Large intestine (tissue), 12 donors: ENCODE measurements at places on chromosomes 1 and 21. TPM values are rescaled to one million over a fixed set of nuclear protein-coding genes. Genes with fewer than 3 reads are reported as not detected.

GRCh38 chr1:24966121-24966723 lies 36.1 kb upstream of the RUNX3 start:
- DNase-seq = no peak

The ACTN2 gene
- 3.1 TPM for polyA plus RNA-seq

GRCh38 chr1:38217316-38217715 lies 170.7 kb upstream of the POU3F1 start:
- no peak for DNase-seq

DNA sequence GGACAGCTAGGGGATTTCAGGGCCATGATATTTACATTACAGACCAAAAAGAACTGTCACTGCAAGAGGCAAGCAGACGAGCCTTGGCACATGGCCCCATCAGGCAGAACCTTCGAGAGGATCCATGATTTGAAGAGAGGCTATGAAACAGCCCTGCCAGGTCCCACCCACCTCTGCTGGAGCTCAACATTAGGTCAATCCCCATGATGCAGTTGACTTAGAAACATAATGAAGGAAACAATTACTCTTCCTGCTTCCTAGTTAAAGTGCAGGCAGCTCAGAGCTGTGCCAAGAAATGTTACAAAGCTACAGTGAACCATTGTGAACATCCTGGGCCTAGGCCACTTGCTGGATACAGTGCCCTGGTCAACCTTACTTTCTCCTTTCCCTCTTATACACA lies 41.7 kb upstream of the PTCH2 start:
- DNase-seq = peak; percentile 9

DNA sequence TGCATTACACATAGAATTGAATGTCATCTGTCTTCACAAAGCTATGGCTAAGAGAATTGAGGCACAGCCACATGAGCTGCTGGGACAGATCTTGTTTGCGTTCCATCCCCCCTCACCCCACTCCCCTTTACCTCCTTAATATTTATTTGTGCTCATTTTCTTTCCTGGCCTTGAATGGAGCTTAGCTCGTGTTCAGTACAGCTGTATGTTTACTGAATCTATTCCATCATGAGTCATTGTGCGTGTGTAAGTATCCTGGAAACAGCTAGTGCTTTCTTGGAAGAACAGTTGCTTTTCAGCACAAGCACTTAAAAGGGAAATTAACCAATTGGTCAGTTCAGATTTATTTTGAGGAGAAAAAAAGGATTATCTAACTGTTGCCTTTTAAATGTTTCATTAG lies 14.7 kb downstream of the PROX1 start:
- peak; percentile 38 for DNase-seq

DNA sequence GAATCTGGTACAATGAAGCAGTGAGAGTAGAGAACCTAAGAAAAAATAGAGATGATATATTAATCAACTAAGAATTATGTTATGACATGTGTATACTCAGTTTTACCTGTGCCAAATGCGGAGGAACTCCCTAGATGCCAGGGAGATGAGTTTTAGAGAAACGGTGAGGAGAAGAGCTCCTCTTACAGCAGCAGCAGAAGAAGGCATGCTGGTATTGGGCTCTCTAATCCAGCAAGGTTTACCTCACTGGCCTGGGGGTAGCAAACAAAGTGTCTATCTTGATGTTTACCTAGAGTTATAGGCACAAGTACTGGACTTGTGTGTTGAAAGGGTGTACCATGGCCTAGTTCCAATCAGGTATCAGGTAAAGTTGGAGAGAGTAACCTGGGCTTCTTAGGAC lies 28.9 kb upstream of the DEPDC1 start:
- no peak for DNase-seq

GRCh38 chr1:83024251-83024767 lies 974.6 kb downstream of the TTLL7 start:
- DNase-seq = no peak

DNA sequence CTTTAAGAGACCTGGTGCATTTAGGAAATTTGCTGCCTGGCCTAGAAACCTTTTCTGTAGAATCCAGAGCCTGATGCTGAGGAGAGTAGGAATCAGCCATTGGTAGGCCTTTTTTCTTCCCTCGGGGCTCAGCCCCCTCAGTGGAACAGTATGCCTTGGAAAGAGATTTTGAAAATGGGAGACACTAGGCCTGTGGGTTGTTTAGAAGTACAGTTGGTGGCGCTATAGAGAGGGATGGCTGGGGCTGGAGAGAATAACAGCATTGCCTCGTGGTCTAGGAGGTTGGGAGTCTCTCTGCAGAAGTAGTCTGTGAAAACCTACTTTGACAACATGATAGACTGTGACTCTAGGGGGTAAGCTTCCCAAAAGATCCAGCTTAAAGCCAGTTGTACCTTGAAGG lies 8.2 kb downstream of the KIF2C start:
- DNase-seq = no peak

GRCh38 chr1:23718482-23718881 lies 24.8 kb upstream of the ELOA start:
- DNase-seq = no peak

DNA sequence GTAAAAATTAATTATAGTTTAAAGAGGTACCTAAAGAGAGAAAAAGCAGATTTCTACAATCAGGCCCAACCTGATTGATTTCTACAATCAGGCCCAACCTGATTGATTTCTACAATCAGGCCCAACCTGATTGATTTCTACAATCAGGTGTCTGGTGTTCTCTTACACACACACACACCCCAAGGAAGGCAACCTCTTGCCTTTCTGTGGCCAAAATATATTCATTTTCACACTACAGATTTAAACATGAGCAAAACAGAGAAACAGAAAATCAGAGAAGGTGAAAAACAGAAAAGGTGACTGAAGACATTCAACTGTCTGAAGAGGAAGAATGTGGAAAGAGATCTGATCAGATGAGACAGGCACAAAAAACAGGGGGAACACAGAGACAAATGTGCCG lies 104.5 kb downstream of the SMYD2 start:
- no peak for DNase-seq

The OR2G6 gene
- not detected for polyA plus RNA-seq

- no peak for DNase-seq
Observed at GRCh38 chr1:181190364-181191035, 102.0 kb downstream of the IER5 start.

- DNase-seq = no peak
Observed at GRCh38 chr1:66628926-66629325, 95.0 kb downstream of the SGIP1 start.

The TMPRSS3 gene
- 5.6 TPM for polyA plus RNA-seq

The DNASE2B gene
- polyA plus RNA-seq = 0.16 TPM

GRCh38 chr1:94697839-94698238 lies 122.3 kb upstream of the SLC44A3 start:
- peak; percentile 79 for DNase-seq

GRCh38 chr1:221419513-221420095 lies 322.3 kb downstream of the DUSP10 start:
- DNase-seq = no peak

GRCh38 chr1:88744142-88744541 lies 60.1 kb downstream of the PKN2 start:
- no peak for DNase-seq

The DIO1 gene
- polyA plus RNA-seq = 0.58 TPM

- DNase-seq = no peak
Observed at GRCh38 chr1:91548376-91549040, 47.9 kb downstream of the CDC7 start.

The MYBPH gene
- polyA plus RNA-seq = 0.45 TPM

DNA sequence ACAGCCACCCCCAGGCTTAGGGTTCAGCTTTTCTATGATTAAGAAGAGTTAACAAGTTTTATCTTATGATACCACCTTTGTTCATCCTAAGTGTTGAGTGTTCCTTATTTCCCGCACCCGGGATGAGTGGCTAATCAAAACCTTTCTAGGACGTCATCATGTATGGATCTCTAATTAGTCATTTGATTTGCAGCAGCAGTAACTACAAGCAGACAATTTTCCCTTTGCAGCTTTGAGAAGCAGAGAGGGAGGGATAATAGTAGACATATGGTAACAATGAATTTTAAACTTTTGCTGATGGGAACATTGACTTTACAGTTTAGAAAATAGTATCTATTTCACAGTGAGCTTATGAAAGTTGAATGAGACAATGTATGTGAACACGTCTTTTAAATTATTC lies 30.8 kb upstream of the SLC35F3 start:
- DNase-seq = no peak

DNA sequence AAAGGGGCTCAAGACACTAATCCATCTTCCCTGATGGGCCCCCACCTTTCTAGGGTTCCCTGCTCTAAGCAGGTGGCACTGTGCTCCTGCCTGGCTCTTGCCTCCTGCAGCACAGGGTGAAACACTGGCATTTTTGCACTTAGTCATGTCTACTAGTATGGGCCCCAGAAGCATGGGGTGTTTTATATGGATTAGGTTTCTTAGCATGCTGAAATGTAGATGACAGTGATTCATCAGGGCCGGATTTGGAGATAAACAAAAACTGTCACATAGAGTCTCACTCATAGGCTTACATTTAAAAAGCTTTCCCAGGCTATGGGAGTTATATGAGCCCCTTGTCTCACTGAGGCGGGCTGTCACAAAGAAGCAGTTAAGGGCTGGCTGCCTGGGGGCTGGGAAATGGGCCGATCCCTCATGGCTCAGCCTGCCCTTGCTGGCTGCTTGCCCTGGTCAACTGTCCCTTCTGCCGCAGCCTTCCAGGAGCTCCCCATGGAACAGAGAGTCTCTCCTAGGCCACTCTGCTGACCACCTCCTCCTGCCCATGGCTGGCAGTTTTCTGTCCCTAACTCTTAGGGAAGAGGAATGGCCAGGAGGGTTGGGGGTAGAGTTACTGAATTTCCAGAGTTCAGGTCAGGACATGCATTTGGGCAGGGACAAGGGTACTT lies 6.5 kb downstream of the GALNT2 start:
- DNase-seq = no peak

DNA sequence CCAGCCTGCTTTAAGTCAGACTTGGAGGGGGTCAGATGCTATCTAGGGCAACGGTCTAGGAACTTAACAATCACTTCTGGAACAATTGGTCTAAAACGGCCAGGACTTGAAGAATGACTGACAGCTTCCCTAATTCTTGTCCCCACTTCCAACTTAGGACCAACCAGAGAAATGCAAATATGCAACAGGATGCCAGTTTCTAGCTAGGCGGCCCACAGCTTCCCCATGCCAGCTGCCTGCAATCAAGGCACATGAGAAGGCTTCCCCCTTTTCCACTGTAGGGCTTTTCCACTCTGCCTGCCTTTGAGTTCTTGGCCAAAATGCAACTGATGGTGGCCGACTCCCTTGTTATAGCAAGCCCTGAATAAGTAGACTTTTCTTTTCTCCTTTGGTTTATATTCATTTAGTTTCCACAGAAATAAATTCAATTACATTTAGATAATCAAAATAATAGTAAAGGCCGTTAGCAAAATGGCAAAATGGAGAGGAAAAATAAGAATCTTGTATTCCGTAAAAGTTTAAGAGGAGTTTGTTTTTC lies 80.9 kb downstream of the BACH1 start:
- no peak for DNase-seq

GRCh38 chr1:167276969-167277368 lies 56.3 kb downstream of the POU2F1 start:
- no peak for DNase-seq

- peak; percentile 68 for DNase-seq
Observed at GRCh38 chr1:208731981-208732821, 488.0 kb upstream of the PLXNA2 start.

DNA sequence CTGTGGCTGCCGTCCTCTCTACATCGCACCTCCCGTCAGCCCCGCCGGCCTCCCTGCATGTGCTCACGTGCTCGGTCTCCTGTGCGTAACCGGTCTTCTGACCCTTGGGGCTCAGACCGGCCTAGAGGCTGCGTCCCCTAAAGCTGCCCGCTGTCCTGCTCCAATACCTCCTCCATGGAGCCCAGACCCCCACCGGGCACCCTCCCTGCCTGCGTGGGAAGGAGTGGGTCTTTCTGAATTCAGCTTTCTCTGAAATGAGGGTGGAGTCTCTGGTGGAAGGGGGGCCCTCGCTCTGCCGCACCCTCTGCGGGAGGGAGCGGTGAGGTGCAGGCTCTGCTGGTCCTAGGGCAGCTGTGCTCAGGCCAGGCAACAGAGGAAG lies 18.7 kb upstream of the POFUT2 start:
- no peak for DNase-seq

The RHCE gene
- polyA plus RNA-seq = 0.60 TPM

The FALEC gene
- 0.31 TPM for polyA plus RNA-seq

GRCh38 chr1:110035236-110035752 lies 870 bp downstream of the STRIP1 start:
- no peak for DNase-seq

DNA sequence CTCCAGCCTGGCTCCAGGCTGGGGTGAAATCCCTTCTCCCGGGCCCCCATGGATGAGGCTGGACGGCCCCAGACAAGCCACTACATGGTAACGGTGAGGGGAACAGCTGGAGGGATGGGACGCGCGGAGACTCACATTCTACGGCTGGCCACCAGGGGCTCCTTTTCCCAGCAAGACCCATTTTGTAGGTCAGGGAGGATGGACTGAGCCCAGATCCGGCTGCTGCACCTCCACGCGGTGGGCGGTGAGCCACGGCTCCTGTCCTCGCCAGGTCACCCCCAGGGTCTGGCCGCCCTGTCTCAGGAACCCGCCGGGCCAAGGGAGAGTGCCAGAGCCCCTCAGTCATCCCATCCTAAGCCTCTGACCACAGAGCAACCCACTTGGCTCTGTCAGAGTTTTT lies 75.0 kb upstream of the ACTRT2 start:
- no peak for DNase-seq

The TNNT2 gene
- 20.8 TPM for polyA plus RNA-seq

GRCh38 chr1:235984041-235984825 lies 80.7 kb downstream of the NID1 start:
- no peak for DNase-seq

DNA sequence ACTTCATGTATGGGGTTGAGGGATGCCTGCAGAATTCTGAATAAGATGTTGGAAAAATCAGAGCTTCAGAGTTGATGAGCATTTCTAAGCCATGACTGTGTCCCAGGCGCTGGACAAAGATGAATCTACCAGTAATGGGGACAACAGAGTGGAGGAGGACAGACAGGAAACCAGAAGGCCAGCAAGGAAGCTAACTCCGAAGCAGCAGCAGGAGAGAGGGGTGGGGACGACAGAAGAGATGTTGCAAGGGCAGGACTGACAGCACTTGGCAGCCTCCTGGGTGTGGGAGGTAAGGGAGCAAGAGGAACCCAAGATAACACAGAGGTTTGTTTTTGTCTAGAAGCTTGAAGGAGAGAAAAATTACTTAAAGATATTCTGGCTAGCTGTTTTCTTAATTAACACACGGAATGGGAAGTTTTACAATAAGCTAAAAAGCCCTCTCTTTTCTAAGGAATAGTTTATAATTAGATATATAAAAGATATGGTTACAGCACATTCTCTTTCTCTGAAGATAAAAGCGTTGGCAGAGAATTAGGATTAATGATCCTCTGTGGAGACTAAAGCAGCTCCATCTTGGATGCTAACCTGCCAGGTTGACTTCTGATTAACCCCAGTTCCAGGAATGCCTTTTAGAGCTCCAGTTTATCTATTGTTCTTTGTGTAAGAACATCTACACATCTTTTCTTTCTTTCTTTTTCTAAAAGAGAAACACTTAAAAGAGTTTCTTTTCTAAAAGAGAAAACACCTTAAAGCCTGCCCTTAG lies 92.7 kb downstream of the TENT5C start:
- DNase-seq = no peak

GRCh38 chr1:219587801-219588561 lies 24.9 kb downstream of the ZC3H11B start:
- no peak for DNase-seq

The OR2L3 gene
- polyA plus RNA-seq = not detected

- no peak for DNase-seq
Observed at GRCh38 chr21:34807881-34808568, 139.2 kb downstream of the CLIC6 start.

The SMIM1 gene
- 66.0 TPM for polyA plus RNA-seq

The UBXN10 gene
- 1.4 TPM for polyA plus RNA-seq
